ENCODE measurements at places on chromosomes 5 and 9. TPM values are rescaled to one million over a fixed set of nuclear protein-coding genes. Genes with fewer than 3 reads are reported as not detected.

DNA sequence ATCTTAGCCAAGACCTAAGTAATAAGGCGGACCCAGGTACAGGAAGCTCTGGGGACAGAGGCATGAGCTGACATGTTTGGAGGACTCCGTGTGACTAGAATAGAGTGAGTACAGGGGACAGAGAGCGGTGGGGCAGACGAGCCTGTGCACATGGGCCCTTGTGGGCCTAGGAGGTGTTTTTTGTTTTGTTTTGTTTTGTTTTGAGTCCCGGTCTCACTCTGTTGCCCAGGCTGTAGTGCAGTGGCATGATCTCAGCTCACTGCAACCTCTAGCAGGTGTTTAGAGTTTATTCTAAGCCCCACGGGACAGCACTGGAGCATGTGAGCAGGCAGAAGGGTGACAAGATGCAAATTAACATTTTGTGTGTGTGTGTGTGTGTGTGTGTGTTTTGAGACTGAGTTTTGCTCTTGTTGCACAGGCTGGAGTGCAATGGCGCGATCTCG is 3.1 kb upstream of the EEIG1 start:
- no peak for DNase-seq

- no peak for DNase-seq
These were observed 21.3 kb downstream of the TBC1D9B start for GRCh38 chr5:179886190-179886911.

DNA sequence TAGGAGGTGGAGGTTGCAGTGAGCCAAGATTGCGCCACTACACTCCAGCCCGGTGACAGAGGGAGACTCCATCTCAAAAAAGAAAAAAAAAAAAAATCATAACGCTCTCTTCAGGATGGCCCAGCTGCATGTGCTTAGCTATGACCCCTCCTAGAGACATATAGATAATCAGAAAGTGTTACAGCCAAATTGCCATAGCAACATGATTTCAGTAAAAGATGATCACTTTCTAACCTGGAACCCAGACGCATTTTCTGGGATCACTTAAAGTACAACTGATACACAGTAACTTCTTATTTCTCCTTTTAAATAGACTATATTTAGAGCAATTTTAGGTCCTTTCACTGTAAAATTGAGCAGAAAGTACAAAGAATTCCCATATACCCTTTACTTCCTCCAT is 372.9 kb downstream of the CDH18 start:
- no peak for DNase-seq

DNA sequence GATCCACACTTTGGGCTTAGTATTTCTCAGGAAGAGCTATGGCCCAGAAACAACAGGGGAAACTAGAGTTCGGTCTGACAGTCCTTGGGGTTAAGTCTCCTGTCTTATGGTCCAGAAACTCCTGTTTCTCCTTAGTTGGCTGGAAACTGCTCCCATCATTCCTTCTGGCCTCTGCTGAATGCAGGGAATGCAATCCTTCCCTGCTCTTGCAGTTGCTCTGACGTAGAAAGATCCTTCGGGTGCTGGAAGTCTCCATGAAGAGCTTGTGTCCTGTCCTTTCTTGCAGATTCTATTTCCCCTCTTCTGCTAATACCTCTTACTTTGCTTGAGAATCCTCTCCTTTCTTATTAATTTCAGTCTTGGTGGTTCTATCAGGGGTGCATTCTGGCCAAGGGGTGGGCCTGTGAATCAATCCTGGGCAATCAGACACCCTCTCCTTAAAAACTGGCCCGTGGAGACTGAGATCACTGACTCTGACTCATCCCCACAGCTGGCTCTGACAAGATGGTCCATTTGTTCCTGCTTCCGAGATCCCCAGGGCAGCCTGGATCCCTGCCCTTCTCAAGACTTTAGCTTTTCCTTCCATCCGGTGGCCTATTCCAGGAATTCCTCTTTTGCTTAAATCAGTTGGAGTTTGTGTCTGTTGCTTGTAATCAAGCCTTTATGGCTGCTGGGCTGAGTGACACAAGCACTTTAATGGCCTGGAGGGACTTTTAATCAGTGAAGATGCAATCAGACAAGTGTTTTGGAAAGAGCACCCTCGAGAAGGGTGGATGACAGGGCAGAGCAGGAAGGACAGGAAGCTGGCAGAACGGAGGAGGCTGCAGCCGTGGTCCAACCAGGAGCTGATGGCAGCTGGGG is 23.7 kb downstream of the PTGS1 start:
- DNase-seq: no peak

DNA sequence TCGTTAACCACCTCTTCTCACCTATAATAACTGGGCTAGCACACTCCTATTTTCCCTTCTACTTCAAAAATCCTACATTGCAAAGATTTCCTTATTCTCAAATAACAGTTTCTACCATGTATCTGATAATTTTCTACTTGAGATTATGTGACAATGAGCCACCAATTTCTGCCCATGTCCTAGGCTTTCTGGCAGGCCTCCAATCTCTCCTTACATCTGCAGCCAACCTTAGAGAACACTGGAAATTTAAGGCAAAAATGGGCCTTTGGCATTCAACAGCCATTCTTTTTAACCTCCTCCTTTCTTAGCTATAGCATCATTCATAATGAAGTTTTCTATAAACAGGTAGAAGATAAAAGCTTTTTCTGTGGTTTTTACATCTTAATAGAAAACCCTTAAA is 225.1 kb downstream of the ARRDC3 start:
- DNase-seq: no peak

GRCh38 chr9:33435821-33436277 is 11.5 kb downstream of the AQP3 start:
- DNase-seq: no peak

- DNase-seq: no peak
These were observed 109.7 kb upstream of the IER5L start for GRCh38 chr9:129287619-129288305.

DNA sequence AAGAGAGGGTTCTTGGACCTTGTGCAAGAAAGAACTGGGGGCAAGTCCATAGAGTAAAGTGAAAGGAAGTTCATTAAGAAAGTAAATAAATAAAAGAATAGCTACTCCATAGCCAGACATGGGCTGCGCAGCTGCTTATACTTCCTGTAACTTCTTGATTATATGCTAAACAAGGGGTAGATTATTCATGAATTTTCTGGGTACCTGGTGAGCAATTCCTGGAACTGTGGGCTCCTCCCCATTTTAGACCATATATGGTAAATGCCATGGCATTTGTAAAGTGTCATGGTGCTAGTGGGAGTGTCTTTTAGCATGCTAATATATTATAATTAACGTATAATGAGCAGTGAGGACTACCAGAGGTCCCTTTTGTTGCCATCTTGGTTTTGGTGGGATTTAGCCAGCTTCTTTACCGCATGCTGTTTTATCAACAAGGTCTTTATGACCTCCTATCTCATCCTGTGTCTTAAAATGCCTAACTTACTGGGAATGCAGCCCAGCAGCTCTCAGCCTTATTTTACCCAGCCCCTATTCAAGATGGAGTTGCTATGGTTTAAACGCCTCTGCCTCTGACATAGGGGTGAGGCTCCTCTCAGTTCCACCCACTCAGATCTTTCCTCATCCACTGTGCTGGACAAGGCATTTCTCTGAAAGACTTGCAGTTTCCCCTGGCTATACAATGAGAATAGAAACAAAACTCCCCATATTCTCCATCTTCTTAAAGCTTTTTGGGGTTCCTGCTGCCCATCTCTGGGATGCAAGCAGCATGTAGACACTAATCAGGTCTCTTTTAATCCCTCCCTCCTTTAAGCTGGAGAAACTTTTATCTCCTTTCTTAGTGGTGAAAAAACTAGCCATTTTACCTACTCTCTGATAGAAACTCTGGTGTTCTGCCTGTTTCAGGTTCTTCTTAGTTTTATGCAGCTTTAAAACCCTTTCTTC is 91.2 kb downstream of the ARRDC3 start:
- no peak for DNase-seq

DNA sequence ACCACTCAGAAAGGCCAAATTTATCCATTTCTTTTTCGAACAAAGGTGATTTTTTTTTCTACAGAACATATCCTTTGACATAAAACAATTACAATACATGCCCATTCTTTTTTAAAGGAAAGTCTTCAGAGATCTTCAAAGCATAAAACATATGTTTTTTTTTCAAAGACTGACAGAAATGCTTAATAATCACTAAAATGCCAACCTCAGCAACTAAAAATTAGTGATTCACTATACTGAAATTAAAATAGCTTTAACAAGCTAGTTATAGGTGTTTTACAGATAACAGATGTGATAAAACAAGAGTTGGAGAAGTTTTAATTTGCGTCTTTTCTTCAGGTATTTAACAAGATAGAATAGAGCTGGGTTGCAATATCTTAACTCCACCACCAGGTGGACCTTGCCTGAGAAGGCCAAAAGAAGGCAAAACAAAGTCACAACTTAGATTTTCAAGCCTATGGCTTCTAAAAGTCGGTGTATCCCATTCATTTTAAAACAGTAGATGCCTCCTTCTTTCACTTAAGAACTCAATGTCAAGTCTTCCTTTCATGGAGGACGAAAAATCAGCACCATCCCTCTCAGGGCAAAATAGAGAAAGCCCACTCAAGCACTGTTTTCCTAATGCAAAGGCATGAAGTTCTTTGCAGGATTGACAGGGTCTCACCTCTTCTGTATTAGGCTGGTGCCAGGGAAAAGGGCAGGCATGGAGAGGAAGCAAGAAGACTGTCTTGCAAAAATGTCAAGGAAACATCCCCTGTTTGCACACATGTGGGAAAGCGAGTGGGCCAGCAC is 31.1 kb upstream of the CPLX2 start:
- no peak for DNase-seq

DNA sequence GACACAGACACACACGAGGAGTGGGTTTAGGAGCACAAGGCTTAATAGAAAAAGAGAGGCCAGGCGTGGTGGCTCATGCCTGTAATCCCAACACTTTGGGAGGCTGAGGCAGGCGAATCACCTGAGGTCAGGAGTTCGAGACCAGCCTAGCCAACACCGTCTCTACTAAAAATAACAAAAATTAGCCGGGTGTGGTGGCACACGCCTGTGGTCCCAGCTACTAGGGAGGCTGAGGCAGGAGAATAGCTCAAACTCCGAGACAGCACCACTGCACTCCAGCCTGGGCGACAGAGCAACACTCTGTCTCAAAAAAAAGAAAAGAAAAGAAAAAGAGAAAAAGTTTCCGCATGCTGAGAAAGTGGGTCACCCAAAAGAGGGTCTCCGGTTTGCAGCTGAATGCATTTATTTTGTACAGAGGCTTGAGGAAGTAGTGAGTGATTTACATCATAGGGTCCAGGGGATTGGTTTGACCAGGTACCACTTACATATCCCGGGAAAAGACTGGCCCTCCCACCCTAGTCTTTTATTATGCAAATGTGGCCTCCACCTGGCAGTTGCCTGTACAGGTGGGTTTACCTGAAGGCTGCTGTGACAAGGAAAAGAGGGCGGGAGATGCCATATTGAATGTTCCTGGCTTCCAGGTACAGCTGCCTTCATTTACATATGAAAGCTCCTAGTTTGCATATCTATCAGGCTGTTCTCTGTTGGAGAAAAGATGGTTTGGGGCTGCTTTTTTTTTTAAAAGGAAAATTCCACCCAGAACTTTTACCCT is 366.2 kb upstream of the GRAMD2B start:
- DNase-seq: no peak

GRCh38 chr9:87029905-87030304 is 82.6 kb upstream of the GAS1 start:
- no peak for DNase-seq

DNA sequence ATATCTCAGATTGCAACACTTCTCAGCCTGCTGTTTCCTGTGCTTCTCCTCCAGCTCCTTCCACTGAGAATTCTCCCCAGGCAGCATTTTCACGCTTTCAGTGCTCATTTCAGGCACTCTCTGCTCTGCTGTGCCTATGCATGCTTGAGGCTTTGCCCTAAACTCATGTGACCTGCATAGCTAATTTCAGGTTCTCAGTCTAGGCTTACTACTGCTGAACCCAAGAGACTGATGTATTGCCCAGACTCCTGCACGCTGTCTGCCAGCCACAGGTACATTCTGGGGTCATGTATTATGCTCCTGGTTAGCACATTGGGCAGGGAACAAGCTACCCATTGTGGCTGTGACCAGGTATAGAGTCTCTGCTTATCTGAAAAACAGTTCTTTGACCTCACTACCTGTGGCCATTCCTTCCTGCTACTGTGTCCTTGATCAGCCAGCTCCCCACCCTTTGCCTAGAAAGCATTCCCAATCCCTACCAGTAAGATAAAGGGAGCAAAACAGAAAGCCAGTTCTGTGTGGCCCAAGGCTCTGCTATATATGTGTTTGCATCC is 34.7 kb downstream of the PIP5K1B start:
- no peak for DNase-seq

GALNT12 gene
- 8.8 TPM for polyA plus RNA-seq

FEM1C gene
- polyA plus RNA-seq: 22.4 TPM

LCN1 gene
- not detected for polyA plus RNA-seq

CER1 gene
- 0.26 TPM for polyA plus RNA-seq

IL13 gene
- polyA plus RNA-seq: not detected

NSMF gene
- 51.0 TPM for polyA plus RNA-seq

WNT8A gene
- polyA plus RNA-seq: not detected

SLC6A19 gene
- polyA plus RNA-seq: 77.6 TPM

MATR3 gene
- polyA plus RNA-seq: 791 TPM

INSYN2B gene
- 2.0 TPM for polyA plus RNA-seq

CNTLN gene
- 13.4 TPM for polyA plus RNA-seq

PCDHGB3 gene
- 1.7 TPM for polyA plus RNA-seq

PCDHGA5 gene
- 2.8 TPM for polyA plus RNA-seq
